Vagina (tissue), 2 donors: ENCODE measurements at places on chromosomes 2 and 18. TPM values are rescaled to one million over a fixed set of nuclear protein-coding genes. Genes with fewer than 3 reads are reported as not detected.

DNA sequence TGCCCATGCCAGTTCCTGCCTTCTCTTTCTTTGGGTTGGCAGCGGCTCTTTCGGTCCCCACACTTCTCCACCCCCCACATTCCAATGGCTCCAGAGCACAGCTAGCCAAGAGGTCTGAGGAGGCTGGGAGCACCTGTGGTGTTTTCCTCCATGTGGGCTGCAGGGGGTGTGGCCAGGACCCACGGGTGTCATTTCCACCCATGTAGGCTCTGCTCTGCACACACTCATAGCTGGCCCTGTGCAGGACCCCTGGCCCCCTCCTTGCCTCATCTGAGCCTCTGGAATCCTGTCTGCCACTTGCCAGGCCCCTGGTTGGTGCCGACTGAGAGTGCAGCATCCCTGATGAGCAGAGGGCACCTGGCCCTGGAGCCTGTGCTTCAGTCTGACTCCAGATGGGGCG, 46.3 kb downstream of the DYSF start:
- DNase-seq, result no peak

DNA sequence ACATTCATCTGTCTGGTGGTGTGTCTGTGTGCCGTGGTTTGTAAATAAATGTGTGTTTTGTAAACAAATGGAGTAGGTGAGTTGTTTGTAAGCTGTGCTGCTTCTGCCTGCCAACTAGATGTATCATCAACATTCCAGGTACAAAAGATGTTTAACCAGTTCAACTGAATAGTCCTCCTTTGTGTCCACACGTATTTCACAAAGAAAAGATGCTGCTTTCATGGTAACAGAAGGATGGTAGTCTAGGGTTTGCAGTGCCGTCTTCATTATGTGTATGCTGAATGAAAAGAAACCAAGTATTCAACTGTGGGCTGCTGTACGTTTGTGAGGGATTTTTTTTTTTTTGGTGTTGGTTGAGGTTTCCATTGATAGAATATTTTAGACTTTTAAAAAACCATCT, 72.1 kb downstream of the CAMKMT start:
- no peak for DNase-seq

The GREB1 gene
- total RNA-seq, result 35.4 TPM

The CASP10 gene
- 8.3 TPM for total RNA-seq
